ENCODE measurements at places on chromosomes 4 and X.

DNA sequence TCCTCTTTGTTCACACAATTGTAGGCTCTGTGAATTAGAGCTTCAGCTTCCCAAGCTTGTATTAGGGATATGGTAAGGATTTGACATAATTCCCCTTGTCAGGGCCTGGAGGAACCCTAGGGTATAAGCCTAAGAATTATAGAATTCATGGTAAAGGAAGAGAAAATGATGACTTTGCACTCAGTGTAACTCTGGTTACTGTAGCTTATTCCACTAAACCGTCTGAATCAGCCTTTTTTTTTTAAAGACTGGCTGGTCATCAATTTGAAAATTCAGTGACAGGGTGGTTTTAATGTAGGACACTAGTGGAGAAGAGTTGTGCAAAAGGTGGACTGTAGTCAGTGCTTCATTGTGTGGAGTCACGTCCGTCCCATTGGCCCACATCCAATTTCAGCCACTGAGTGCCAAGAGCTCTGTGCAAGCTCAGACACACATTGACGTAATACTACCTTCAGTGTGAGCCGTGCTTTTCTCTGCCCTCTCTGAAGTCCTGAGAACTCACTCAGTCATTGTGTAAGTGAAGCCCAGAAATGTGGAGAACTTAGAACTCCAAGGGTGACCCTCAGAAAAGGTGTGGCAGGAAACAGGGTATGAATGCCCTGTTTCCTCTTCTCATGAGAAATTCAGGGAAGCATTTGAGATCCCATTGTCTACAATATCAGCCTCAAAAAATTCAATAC is 449.8 kb downstream of the C4orf33 start:
- DNase-seq: no peak

DNA sequence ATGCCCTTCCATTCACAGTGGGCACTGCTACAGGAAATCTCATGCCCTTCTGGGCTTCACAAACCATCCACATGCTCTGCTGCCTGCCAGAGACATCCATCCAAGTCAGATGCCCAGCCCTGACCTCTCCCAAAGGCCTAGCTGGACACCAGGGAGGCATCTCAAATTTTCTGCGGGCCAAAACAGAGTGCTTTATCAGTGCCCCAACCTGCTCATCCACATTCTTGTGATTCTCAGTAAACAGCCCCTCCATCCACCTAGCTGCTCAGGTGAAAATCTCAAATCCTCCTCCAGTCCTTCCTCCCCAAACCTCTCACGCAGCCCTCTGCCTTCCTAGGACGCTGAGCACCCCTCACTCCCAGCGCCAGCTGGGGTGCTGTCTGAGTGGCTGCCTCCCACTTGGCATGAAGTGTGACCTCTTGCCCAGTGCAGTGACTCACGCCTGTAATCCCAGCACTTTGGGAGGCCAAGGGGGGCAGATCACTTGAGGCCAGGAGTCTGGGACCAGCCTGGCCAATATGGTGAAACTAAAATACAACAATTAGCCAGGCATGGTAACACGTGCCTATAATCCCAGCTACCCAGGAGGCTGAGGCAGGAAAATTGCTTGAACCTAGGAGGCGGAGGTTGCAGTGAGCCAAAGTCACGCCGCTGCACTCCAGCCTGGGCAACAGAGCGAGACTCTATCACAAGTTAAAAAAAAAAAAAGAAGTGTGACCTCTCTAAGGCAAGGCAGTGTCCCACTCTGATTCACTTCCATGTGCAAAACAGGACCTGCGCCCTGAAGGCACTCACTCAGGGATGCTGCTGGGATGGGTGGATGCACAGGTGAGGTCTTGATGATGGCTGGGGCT is 1.7 kb upstream of the AFAP1 start:
- DNase-seq: no peak

GRCh38 chrX:132488180-132488705 is 595 bp downstream of the MBNL3 start:
- DNase-seq: no peak

- no peak for DNase-seq
Measured at GRCh38 chr4:58809366-58809765, 1699.2 kb upstream of the IGFBP7 start.

DNA sequence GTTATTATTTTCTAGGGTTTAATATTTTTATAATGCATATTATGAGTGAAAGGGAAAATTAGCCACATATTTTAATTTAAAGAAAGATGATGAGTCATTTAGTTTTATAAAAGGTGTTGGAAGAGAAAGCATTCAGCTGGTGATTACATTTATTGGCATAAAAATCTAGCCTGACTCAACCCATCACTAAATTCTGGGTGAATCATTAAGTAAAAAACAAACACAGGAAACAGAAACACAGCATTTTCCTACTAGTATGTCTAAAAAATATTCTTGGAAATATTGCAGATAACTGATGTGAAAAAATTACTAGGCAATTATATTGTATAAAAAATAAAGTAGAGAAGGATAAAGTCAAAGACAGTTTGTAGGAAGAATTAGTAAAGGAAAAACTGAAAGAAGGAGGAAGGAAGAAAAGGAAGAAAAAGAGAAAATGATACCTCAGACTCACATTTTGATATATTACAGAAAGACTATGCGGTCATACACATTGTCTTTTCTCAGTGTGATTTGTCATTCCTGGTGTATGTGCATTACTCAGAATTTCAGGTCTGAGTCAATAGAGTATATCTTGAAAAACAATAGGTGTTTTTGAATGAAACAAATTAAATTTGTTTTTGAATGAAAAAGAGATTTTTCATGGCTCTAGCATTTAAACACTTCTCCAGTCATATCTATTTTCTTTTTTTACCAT is 48.0 kb upstream of the SPOCK3 start:
- no peak for DNase-seq

GRCh38 chr4:148776941-148777340 is 334.7 kb upstream of the NR3C2 start:
- DNase-seq: no peak

DNA sequence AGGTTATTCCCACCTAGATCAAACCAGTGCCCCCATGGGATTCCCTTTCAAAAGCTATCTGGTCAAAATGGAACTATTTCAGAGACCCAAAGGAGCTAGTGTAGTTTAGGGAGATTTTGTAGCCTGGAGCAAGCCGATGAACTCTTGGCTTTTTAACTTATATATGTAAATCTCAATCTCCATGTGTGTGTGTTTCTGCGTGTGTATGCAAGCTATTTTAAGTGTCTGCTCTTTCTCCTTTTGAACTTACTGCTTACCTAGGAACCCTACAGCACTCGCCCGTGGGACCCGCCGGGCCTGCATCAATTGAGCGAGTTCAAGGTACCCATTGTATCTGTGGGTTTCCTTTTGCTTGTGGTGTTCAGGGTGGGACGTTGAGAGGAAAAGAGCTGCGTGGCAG is 10.4 kb downstream of the CSTF2 start:
- no peak for DNase-seq

- no peak for DNase-seq
Measured at GRCh38 chr4:76377911-76378310, 43.0 kb downstream of the CCDC158 start.

- no peak for DNase-seq
Measured at GRCh38 chr4:14115106-14115505, 487.6 kb upstream of the BOD1L1 start.

- no peak for DNase-seq
Measured at GRCh38 chr4:96983830-96984229, 1143.9 kb downstream of the PDHA2 start.

DNA sequence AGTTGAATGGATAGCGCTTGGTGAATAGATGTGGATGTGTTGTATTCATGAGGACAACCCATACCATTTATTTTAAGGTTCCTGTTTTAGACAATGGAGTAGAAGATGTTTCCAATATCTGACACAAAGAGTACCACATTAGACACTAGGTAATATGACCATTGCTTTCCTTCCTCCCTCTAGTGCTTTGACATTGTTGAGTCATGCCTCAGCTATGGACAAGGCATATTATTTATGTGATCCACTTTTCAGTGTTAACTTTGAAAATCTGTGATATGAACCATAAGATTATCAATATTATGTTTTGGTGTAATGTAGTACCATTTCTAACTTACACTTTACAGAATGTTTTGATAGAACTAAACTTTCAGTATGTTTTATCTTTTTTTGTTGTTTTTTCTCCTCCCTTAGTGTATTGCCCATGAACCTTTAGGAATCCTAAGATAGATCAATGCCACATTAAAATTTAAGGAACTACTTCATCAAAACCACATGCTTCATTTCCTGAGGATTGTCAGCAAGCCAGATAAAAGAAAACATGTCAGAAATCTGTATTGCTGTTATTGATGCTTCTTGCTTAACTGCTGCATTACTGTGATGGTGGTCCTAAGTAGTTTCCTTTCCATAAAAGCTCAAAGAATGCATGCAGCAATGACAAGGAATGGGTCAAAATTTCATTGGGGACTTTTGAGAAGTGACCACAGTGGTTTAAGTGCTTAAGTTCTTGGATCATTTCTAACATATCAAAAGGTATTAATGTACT is 105.0 kb downstream of the PCDH7 start:
- no peak for DNase-seq

- no peak for DNase-seq
Measured at GRCh38 chr4:57774171-57774570, 664.0 kb upstream of the IGFBP7 start.

GRCh38 chrX:48035891-48036290 is 29.1 kb downstream of the SPACA5 start:
- DNase-seq: no peak

GRCh38 chr4:148934926-148935578 is 492.8 kb upstream of the NR3C2 start:
- DNase-seq: no peak

DNA sequence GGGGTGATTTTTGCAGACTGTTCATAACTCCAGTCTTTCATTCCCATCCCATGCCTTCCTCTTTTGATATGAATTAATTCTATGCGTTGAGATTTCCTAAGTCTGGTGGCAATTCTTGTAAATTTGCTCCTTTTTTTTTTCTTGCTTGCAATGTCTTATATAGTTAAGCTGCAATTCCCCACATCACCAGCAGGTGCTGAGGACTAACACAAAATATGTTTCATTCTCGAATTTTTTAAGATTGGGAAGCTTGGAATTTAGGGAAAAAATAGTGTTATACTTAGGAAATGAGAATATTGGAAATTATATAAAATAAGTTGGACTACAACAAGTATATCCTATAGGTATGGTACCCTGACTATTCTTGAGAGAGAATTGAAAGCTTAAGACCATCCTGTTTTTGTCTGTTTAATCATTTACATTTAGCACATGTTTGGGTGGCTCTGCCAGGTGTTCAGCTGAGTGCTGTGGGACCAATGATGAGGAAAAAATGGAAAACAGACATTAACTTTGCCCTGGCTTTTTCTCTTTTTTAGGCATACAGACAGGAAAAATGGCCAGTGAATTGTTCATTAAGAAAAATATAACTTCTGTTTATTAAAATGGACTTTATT is 30.2 kb downstream of the AFF2 start:
- DNase-seq: no peak

DNA sequence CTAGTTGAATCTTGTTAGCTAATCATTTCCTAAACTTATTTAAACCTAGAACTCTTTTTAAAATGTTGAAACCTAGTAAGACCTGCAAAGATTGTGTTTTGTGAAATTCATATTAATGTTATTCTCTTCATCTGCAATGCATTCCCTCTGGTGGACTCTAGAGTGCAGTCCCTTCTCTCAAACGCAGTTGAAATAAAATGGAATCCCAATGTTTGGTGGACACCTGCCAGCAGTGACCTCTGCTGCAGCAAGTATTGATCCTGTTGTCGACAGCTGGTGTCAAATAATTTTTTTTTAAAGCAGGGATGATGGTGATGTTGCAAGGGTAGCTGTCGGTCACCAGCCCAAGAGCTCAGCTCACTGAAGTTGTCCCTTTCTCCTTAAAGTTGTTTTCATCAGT is 492.0 kb downstream of the ZIC3 start:
- no peak for DNase-seq

GRCh38 chr4:124903995-124904722 is 191.6 kb upstream of the ANKRD50 start:
- DNase-seq: no peak

DNA sequence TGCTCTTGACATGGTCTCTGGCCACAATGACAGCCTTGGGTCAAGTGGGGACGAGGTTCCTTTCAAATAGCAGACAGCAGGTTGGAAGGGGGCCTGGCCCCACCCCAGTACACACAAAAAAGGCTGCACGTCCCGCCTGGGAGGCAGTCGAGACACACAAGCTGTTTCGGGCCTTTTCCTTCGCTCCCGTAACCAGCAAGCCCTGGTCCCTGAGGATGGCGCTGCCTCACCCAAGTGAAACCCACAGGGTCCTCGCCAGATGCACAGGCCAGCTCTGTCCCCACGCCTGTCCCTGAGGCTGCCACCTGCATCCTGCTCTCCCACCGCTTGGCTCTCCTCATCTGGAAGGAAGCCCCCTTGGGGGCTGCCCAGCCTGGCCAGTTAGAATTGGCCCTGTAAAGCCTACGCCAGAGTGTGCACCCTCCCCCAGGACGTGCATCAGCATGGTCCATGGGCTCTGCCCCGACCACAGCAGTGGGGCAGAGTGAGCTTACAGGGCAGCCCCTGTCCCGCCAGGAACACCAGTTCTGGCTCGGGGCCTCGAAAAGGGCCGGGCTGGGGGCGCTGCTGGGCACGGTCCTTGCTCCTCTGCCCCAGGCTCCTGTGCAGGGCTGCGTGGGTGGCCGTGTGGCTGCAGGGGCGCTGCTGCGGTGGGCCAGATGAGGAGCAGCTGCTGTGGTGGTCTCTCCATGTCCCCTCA is 2.0 kb downstream of the CPLX1 start:
- DNase-seq: no peak

- no peak for DNase-seq
Measured at GRCh38 chr4:99633772-99634171, 23.9 kb downstream of the C4orf54 start.

GRCh38 chr4:78688366-78688765 is 87.8 kb upstream of the BMP2K start:
- no peak for DNase-seq

GRCh38 chrX:132406106-132406505 is 82.7 kb downstream of the MBNL3 start:
- DNase-seq: no peak

DNA sequence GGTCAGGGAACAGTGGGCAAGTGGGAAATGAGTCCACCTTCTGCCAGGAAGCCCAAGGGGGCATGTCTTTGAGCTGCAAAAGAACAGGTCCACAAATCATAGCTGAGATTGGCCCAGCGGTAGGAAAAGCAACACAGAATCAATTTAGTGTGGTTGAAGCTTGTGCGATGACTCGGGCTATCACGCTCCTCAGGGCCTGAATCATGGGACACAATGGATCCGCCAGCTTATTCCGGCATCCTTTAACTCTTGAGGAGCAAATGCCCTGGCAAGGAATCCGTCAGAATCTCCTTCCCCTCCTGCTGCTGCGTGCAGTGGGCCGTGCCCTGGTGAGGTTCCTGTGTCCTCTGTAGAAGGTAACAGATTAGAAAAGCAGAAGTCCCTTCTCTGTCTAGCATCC is 98.0 kb downstream of the RELL1 start:
- DNase-seq: no peak

GRCh38 chr4:165877286-165877685 is 4.2 kb downstream of the TLL1 start:
- no peak for DNase-seq

GRCh38 chr4:103757631-103758030 is 37.8 kb upstream of the TACR3 start:
- no peak for DNase-seq

DNA sequence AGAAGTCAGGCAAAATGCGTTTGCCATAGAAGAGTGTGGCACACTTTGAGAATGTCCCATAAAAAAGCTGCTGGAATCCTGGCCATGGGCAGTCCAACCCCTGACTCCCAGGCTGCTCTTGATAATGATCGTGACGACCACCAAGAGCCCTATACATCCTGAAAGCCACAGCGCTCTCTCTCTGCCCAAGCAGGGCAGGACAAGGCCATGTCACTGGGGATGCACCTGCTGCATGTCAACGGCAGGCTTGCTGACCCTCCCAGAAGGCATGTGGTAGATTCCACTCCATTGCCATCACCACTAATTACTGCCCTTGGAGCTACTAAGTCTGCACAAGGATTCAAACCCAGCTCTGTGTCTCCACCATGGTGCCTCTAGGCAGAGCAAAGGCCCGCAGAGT is 144.5 kb downstream of the EVC2 start:
- peak; percentile 54 for DNase-seq
